ENCODE measurements at places on chromosomes 16 and 17.

DNA sequence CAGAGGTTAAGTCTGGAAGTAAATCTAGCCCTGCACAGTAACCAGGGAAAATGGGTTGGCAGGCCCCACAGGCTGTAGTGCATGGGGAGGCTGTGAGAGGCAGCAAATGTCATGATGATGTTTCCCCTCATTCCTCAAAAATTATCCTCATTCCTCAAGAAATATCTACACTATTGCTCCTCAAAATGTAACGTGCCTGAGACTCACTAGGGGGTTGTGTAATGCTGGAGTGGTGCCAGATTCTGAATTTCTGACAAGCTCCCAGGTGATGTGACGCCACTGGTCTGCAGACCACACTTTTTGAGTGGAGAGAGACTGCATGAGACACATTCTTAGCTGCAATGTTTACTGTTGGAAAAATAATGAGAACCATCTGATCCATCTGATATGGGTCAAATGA, 1.2 kb upstream of the MPP3 start:
- DNase-seq: no peak

DNA sequence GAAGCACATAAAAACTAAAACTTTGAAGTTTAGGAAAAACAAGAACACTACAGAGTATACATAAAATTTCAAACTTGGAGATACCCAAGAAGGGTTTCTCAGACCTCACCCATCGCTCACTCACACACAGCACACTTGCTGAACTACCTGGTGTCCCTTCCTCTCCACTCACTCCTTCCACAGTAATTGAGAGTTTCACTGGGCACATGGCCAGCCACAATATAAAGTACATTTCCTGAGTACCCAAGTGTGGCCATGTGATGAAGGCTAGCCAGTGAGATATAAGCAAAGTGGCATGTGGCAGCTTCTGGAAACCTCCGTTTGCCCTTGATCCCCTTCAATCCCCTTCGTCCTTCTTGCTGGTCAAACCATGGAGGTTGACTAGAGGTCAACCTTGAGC, 11.9 kb downstream of the TOX3 start:
- no peak for DNase-seq

- no peak for DNase-seq
Measured at GRCh38 chr16:85082173-85083050, 29.9 kb downstream of the CIBAR2 start.

DNA sequence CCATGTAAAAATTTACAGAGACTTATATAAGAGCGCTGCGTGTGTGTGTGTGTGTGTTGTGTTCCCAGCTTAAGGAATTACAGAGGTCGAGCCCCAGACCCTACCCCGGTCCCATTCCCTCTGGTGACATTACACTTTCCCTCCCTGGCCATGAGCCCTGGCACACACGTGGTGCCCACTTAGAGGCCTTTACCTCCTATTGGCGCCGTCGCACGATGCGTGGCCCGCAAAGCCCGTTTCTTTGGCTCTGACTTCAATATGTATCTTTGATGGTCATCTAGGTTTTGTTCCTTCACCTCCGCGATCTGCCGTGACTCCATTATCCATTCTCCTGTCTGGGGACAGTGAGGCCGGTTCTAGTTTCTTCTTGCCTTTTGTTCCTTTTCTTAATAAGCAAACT, 96.9 kb upstream of the CHMP6 start:
- DNase-seq: no peak

GRCh38 chr17:75326226-75326848, 37.1 kb upstream of the SLC25A19 start:
- no peak for DNase-seq

DNA sequence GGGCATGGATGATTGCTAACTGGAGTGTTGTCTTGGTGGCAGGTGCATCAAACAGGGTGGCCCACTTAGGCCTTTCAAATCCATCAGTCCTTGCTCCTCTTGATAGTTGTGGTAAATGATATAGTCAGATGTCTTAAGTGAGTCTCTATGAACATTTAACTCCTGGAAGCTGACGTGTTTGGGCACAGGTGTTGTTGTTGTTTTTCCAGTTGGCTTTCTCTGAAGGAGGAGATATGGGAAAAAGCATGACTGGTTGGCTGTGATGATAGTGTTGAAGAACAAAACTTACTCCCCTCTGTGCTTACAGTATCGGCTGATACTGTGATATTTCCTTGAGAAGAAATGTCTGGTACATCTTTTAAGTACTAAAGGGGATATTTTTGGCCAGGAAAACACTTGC, 18.0 kb downstream of the TNRC6A start:
- no peak for DNase-seq

All from NCI-H748 treated with DMSO at 0.1 percent for 48 hours (cell line).